Naive thymus-derived CD4-positive, alpha-beta T cell (primary cell): ENCODE measurements at places on chromosomes 5 and 9. TPM values are rescaled to one million over a fixed set of nuclear protein-coding genes. Genes with fewer than 3 reads are reported as not detected.

Gene PCDHB2
- total RNA-seq = not detected

Gene PCDHGA5
- total RNA-seq = 0.11 TPM

Gene ADAMTSL1
- not detected in 2 replicates for total RNA-seq

Gene ACTBL2
- total RNA-seq = not detected

Gene RCL1
- 21.5 TPM for total RNA-seq

Gene PCDH12
- not detected for total RNA-seq

Gene ZNF879
- 19.3 TPM for total RNA-seq

Gene CDH9
- not detected for total RNA-seq

Gene NXNL2
- not detected for total RNA-seq

Gene MLANA
- not detected for total RNA-seq

Gene CCDC180
- 15.1 TPM for total RNA-seq

Gene PDLIM4
- 0.38 and 0.99 TPM in 2 replicates for total RNA-seq

Gene PCDHGB1
- total RNA-seq = not detected

Gene SURF4
- total RNA-seq = 75.1 TPM

Gene PCDHB13
- not detected for total RNA-seq

Gene HBEGF
- 0.35 TPM for total RNA-seq

Gene FABP6
- not detected for total RNA-seq

Gene TMEM174
- not detected for total RNA-seq

Gene UNC5A
- total RNA-seq = not detected in 2 replicates

Gene KIF20A
- total RNA-seq = not detected

Gene PHYHD1
- total RNA-seq = 3.2 TPM

Gene FAM221B
- total RNA-seq = not detected

Gene C5orf63
- total RNA-seq = 20.7 TPM

Gene ANKRD31
- 0.59 TPM for total RNA-seq

Gene DOK3
- 5.0 and 6.0 TPM in 2 replicates for total RNA-seq

Gene PITX1
- total RNA-seq = not detected

Gene GEMIN5
- total RNA-seq = 18.9 TPM

Gene LHFPL2
- total RNA-seq = 0.61 TPM

Gene IGFBPL1
- total RNA-seq = not detected

Gene MYMK
- total RNA-seq = not detected in 2 replicates

Gene NUTM2G
- not detected for total RNA-seq
